Suppressor macrophage treated with lipopolysaccharide for 4 hours (primary cell): ENCODE measurements at places on chromosomes 7 and 10.

GRCh38 chr7:159218170-159218569, 73.5 kb upstream of the VIPR2 start:
- DNase-seq: no peak

- DNase-seq: no peak
Observed at GRCh38 chr10:110612629-110613028, 31.5 kb upstream of the RBM20 start.

DNA sequence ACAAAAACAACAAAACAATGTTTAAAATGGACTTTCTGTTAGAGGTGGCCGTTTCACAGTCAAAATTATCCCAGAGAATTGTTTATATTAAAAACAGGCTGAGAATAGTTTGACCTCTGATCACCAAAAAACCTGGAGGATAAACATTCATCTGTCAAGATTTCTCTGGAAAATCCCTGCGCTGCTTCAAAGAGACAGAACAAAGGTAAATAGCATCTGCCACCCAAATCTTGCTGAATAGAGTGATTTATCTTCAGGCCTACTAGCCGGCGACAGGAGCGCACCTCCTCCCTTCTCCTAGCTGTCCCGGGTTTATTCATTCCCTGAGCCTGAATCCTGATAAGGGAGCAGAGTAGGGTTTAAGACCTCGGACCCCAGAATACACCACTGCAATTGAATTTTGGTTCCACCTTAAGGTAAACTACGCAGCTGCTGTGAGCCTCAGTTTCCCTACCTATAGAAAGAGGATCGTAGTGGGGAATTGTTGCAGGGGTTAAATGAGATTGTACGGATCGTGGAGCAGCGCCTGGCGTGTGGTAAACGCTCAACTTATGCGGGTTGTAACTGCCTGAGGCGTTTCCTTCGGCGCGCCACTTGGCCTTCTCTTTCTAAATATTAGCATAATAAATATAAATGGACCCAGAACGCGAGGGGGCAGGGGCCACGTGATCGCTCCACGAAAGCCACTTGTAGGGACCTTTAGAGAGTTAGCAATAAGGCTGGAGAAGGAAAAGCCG, 498 bp upstream of the ST7 start:
- no peak for DNase-seq

DNA sequence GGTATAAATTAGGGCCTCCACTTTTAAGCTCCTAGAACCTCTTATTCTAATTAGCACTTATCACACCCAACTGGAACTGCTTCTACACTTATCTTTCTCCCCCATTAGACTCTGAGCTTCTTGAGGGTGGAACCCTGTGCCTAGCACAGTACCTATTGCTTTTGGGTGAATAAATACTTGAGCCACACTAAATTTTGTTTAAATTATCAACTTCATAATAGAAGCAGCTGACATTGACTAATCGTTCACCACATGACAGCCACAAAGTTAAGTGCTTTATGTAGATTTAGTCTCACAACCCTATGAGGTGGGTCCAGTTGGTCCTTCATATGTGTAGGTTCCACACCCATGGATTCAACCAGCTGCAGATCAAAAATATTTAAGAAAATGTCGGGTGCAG, 36.0 kb upstream of the DNAJB12 start:
- DNase-seq: no peak
